ENCODE measurements at places on chromosomes 3 and 15.

DNA sequence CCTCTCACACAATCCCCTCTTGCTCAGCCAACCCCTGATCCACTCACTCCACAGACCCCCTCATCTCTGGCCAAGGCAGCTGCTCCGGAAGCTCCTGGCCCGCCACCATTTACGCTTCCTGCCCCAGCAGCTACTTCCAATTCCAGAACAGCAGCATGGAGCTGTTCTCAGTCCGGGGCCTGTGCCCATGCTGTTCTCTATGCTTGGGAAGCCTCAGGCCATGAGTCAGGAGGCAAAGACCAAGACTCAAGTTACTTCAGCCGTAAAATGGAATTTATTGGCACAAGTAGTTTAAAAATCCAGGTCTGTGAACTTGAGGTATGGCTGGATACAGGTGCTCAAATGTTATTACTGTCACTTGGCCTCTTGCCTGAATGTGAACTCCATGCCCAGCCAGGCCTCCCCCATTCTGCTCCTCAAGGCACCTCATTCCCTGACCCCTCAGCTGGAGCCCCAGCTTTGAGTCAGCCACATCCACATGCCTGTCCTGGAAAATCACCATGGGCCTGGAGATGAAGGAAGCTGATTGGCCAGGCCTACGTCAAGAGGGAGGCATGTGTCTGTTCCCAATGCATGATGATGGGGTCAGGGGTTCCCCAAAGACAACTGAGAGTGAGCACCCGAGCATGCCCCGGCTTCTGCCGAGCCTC lies 31.4 kb upstream of the CACNA2D2 start:
- DNase-seq = no peak

- DNase-seq = no peak
Measured at GRCh38 chr3:188180114-188180513, 26.2 kb downstream of the LPP start.

DNA sequence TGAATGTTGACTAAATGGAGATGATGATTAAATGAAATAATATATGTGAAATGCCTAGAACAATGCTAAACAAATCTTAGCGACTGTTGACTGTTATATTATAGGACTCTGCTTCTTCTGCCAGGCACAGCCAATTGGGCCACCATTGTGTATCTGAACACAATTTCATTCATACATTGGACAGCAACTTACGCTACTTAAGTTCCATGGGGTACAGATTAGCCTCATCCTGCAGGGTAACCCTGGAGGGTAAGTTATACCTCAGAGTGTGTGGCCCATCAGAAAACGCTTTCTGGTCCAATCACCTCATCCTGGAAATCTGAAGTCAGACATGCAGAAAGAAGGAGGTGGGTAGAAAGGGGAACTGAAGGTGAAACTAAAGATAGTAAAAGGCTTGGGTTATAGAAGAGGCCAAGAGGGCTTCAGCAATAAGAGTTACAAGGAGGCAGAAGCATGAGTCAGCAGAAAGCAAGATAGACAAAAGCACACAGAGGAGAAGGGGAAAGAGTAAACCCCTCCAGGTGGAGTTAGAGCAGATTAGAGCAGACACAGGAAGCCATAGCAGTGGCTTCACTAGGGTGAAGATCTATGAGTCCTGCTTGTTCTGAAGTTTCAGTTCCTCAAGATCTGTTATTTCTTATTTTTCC lies 119.3 kb upstream of the SLC24A5 start:
- peak; percentile 45 for DNase-seq

DNA sequence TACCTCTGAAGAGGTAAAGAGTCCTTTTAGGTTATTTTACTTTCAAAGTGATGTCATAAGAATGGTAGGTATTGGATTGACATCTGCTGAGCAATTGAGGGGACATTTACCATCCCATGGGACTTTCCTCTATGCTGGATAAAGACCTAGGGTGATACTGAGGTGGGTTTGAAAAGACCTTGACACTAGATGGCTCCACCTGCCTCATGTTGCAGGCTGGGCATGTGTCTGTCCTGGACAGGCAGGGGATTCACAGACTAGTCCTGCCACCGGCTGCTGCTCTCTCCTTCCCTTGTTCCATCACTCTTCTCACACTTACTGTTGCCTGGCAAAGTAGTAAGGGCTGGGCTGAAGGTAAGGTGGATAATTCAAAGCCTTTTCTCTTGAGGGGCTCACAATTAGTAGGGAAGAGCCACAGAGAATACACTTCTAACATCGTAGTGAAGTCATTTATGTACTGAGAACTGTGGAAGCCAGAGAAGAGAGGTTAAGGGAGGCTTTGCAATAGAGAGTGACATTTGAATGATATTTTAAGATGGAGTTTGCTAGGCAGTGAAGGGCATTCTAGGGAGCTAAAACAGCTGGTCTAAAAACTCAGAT lies 27.7 kb downstream of the TRAK1 start:
- peak; percentile 81 for DNase-seq

GRCh38 chr3:15978801-15979200 lies 181.0 kb upstream of the ANKRD28 start:
- no peak for DNase-seq

DNA sequence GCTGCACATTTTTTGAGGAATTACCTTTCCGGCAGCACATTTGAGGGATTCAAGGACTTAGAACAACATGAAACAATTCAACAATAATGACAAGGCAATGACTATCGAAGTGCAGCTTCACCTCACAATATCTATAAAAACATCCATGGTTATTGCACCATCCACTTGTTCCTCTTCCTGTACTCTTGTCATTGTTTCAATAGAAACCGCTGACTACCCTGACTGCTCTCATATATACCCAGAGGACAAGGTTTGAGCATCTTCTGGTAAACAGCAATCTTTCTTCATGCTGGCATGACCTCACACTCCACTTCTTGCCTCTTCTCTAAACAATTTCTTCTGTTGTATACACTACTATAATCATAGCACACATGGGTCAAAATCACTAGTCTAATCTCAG lies 864.9 kb downstream of the FHIT start:
- DNase-seq = no peak

- no peak for DNase-seq
Measured at GRCh38 chr3:53346922-53347260, 452 bp downstream of the DCP1A start.

DNA sequence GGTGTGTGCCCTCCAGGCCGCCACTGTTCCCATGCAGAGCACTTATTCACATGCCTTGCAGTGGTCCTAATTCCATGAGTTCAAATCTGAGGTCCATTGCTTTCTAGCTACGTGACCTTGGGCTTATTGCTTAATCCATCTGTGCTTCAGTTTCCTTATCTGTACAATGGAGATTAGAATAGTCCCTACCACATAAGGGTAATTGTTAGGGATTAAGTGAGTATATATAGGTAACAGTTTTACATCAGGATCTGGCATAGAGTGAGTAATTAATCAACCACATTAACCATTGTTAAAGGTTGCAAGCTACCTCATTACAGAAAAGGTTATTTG lies 7.6 kb downstream of the CPN2 start:
- no peak for DNase-seq

DNA sequence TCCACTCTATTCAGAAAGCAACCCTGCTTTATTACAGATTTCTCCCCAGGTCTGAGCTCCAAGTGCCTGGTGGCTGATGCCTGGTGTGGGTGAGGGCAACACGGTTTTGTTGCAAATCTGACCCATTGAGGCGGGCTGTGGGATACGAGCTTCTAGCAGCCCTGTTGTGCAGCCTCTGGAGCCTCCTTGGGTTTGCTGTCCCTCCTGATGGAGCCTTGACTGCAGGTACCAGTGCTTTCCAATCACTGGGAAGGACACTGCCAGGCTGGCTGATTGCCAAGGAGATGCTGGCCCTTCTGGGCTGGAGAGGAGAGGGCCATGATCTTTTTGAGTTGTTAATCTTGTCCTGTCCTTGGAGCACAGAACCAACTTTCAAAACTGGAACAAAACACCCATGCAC lies 151.0 kb upstream of the RGMA start:
- no peak for DNase-seq

DNA sequence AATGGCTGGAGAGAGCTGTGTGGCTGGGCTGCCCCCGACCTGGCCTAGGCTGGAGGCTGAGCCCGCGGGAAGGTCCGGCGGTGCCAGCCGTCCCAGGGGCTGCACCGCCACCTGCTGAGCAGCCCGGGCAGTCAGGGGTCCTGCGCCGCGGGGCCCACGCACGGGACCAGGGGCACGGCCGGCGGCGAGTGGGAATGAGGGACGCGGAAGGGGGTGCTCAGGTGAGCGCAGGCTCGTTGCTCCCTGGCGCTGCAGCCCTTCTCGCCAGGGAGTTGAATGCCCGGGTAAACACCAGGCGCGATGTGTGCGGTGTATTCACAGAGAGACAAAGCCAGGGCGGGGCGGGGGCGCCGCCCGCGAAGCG lies 666 bp upstream of the SEMA3F start:
- DNase-seq = no peak

GRCh38 chr3:9725775-9726515 lies 5.6 kb upstream of the BRPF1 start:
- DNase-seq = no peak

DNA sequence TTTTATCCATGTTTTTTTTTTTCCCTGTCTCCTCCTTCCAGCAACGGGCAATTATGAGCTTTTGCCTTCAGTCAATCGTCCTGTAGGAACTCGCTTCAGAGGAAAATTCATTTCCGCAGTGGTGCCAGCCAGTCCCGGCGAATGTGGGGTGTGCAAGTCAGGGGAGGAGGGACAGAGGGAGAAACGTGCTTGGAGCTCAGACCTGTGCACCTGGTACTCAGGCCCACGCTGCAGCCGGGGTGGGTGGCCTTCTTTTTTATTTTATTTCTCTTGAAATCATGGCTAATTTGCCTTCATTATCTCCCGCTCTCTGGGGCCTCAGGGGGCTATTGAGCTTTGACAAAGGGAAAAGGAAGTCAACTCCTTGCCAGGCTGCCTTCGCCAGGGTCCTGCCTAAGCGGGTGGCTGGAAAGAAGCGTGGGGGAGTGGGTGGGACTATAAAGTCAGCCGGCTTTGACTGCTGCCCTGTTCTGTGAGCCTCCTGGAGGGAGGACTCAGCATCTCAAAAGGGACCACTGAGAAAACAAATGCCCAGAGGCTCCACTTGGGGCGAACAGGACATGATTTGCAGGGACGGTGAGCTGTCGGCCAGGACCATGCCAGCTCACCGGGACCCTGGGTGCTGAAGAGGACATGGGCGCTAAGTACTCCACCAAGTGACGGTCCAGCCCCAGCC lies 5.5 kb downstream of the GRIP2 start:
- DNase-seq = peak; percentile 78

- DNase-seq = peak; percentile 30
Measured at GRCh38 chr3:175735866-175736265, 876.7 kb downstream of the NAALADL2 start.

DNA sequence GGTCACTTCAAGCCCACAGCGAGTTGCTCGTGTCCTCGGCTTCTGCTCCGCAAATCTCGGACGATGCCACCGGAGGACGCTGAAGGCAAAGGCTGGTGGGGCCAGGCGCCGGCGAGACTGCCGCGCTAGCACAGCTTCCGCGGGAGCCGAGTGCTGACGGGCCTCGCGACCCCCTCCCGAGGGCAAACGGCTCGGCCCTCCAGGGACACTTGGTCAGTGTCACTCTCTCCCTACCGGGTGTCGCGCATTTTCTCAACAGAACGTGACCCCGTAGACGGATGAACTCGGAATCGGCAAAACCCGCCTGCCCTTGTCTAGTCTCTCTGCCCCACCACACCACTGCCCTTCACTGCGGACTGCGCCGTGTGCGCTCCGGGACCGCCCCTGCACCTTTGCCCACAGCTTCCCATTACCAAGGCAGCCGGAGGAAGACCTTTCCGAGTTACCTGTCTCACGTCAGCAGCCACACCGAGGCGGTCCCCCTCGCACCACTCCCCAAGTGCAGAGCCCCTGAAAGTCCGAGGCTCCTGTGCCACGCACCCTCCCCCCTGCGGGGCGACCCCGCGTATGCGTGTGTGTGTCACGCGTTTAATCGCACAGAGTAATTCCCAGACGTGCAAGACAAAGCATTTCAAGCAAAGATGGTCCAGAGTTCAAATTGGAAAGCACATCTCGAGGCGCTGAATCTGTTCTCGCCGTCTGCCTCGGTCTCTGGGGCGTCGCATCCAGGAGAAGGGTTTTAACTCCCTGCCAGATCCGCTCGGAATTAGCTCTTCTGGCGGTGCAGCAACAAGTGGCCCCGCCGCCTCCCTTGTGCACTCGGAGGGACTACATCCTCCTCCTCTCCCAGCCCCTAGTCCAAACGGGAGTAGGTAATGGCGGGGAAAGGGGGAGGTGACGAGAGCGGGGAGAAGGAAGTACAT lies 245.0 kb upstream of the TOPAZ1 start:
- peak; percentile 3 for DNase-seq

- DNase-seq = no peak
Measured at GRCh38 chr15:64947211-64947610, 35.5 kb downstream of the ANKDD1A start.

DNA sequence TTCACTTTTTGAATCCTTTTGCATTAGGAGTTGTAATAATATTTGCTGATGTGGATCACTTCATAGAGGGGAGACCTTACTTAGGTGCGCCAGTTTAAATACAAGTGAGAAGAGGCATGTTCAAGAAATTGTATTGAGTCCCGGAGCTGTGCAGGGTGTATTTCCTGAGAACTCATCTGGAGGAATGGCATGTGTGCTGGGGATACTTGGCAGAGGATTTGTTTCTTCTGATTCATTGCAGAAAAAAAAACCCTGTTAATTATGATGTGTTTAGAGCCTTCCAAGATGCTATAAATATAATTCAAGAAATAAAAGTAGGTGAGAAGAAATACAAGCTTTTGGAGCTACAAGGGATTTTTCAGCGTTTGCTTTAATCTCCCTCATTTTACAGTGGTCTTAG lies 97.6 kb downstream of the TPRG1 start:
- no peak for DNase-seq

GRCh38 chr15:67024314-67024997 lies 40.9 kb upstream of the SMAD3 start:
- DNase-seq = peak; percentile 87

DNA sequence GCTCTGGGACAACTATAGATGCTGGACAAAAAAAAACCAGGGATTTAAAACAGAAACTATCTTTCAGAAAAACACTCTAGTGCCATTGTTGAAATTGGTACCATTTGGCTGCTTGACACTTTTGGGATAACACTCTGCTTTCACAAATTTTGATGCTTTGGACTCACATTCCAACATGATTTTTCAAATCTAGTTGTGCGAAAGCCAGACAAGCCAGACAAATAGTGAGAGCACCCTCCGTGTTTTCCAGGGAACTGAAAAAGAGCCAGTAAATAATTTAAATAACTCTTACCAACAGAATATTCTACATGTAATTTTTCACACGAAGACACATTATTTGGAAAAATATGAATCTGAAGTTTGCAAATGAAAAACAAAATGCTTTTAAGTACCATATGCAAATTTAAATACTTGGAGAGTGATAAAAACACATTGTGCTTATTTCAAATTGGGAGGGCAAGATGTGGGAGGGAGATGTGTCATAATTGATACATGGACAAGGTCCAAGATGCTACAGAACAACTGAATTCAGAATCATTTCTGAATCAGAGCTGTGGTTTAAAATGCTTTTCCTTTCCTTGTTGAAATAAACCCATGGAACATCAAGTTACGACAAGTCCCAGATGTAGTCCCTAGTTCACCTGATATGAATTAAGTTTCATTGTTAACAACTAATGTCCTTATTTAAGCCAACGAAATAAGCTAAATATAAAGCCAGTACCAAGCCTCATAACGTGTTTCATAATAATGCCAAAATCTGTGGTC lies 144.2 kb upstream of the SOX2 start:
- DNase-seq = no peak

GRCh38 chr3:158330870-158331269 lies 221.0 kb downstream of the RSRC1 start:
- peak; percentile 52 for DNase-seq

Data from NCI-H69 (cell line).